ENCODE measurements at places on chromosomes 6 and 20.

GRCh38 chr20:62235001-62235776 lies 3.1 kb upstream of the OSBPL2 start:
- no peak for DNase-seq

DNA sequence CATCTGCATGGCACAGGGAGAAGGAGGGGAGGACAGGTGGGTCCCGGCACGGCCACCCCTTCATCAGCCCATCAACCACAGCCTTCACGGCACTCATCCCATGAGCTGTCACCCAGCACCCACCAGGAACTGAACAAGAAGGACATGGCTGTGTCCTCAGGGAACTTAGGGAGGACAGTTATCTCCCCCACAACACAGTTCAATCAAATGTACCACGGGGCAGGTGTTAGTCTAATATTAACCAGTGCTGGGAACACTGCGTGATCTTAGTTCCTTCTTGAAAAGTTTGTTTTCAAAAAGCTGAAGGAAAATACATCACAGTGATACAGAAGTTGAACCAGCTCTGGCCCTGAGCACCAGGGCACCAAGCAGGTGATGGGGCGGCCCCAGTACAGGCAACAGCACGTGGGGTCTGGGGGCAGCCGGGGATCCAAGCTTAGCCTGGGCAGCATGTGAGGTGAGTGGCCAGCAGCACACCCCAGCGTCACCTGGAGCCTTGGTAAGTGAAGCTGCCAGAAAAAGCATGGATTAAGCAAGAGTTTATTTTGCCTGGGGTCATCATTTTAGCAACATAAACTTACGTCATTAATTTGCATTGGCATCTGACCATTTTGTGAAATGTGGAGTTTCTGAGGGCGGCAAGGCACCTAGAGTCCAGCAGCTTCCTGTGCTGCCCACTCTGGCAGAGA lies 35.5 kb upstream of the AFDN start:
- no peak for DNase-seq

DNA sequence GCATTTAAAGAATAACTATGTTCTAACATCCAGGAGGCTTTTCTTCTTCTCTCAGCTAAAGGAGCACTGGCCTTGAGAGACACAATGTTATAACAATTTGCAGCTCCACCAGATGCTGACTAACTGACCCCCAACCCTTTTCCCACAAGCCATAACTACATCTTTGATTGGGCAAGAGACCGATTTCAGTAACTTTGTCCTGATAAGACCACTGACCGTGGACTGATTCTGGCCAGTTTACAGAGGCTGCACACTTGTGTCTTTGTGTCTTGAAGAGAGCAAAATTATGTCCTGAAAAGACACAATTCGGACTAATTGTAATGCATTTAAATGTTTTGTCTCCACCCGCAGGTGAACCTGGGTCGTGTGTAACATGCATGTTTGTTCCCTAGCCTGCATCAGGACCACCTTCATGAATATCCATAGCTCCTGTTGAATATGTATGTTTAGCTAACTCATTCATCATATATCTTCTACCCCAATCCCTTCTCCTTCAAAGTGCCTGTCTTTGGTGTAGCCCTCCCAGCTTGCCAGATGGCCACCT lies 22.3 kb downstream of the ABRACL start:
- DNase-seq = no peak

DNA sequence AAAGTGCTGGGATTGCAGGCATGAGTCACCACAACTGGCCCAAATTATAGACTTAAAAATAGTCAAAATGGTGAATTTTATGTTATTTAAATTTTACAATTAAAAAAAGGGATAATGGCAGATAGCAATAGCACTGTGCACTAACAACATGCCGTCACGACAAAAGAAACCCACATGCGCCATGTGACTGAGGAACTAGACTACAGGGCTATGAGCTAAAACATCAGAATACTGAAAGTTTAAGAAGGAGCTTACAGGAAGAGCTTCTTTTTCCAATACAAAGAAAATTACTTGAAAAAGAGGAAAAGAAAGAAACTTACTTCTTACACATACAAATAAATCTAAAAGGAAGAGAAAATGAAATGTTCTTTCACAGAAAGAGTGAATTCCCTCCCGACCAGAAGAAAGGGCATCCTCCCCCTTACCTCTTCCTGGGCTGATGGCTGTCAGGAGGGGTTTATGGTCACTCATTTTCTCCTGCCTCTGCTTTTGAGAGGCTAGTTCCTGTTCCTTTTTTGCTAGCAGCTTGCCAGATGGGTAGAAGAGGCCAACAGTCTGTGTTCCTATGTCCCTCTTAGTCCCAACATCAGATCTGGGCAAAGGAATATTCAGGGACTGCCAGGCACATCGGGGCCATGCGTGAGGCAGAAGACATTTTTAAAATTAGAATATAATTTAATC lies 54.5 kb downstream of the DZANK1 start:
- no peak for DNase-seq

DNA sequence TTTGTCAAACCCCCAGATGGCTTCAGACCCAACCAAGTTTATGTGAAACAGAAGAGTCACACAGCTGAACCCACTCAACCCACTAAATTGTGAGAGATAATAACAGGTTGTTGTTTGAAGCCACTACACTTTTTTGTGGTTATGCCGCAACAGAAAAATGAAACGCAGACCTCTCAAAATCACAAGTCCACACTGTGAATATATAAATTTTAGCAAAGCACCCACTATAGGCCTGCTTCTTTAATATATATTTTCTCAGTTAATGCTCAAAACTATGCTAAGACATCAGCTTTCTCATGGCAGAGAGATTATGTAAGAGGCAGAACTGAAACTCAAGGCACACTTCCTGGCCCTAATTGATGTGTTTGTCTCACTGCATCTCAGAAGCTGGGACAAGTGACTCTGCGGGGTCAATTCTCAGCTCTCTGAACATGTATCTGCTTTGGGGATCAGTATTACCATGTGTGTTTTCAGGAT lies 27.7 kb downstream of the MAP3K5 start:
- no peak for DNase-seq

DNA sequence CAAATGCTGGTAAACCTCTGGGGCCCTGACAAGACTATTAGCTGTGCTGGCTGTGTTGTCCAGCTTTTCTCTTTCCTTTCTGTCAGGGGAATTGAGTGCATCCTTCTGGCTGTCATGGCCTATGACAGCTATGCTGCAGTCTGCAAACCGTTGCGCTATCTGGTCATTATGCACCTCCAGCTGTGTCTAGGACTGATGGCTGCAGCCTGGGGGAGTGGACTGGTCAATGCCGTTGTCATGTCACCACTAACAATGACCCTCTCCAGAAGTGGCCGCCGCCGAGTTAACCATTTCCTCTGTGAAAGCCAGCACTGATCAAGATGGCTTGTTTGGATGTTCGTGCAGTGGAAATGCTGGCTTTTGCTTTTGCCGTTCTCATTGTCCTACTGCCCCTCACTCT lies 20.3 kb downstream of the OR2B6 start:
- DNase-seq = no peak
